ENCODE measurements at places on chromosomes 13 and 19.

DNA sequence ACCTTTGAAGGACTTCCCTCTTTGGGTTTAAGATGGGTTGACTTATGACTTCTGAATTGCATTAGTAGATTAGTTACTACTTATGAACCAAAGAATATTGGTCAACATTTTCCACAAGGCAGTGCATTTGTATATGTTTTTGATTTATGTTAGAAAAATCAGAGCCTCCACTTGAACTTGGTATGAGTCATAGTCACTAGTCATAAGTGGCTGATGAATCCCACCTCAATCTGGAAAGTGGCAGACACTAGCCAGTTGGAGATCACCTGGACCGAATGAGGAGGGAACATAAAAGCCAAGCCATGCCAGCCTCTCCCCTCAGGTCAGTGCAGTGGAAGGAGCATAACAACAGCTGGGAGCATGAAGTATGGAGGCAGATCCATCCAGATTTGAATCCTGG is 39.3 kb upstream of the SPART start:
- DNase-seq: no peak

DNA sequence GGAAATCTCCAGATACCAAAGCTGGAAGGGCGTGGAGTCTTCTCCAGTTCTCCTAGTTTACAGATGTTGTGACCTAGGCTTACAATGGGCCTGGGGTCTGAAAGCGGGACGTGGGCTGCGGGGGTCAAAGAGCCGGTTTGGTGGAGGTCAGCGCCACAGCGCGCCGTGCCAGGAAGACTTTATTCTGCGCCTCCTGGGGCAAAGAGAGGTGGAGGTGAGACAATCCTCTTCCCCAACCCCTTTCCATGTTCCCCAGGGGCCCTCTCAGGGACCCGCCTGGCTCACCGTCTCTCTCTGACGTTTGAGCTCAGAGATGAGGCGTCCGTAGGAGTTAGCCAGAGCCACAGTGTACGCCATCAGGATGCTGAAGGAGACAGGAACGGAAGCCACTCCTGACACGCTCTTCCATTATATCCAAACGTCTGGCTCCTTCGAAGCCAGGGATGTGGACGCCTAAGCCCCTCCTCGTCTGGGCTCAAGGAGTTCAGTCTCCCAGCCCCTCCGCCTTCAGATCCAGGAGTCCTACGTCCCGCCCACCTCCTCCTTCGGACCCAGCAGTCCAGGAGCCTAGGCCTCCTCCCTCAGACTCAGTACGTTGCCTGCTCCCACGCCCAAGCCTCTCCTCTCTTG is 776 bp upstream of the LENG1 start:
- no peak for DNase-seq

- no peak for DNase-seq
Measured at GRCh38 chr19:56314018-56314380, 640 bp downstream of the ZSCAN5A start.

GRCh38 chr13:110886870-110887596 is 27.8 kb downstream of the ANKRD10 start:
- no peak for DNase-seq

DNA sequence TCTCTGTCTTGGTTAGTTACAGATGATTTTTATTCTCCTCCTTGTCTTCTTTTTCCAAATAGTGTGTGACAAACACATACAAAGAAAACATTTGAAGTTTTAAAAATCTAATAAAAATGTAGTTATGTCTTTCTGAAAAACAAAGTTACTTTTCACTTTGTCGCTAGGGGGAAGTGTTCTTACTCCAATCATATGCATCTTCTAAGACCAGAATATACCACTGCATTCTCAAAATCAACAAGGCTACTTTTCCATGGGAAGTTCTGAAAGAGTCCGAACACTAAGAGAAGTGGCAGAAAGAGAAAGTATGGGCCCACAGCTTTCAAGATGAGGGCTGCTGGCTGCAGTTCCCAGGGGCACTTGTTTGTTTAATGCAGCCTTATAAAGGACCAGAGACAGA is 208.9 kb downstream of the DCT start:
- DNase-seq: no peak

GRCh38 chr19:33325920-33326319 is 23.6 kb upstream of the CEBPA start:
- DNase-seq: no peak
